Sigmoid colon (tissue), 7 donors: ENCODE measurements at places on chromosomes 3 and 15. TPM values are rescaled to one million over a fixed set of nuclear protein-coding genes. Genes with fewer than 3 reads are reported as not detected.

The SMAD6 gene
- total RNA-seq = 4.8 TPM

The KBTBD12 gene
- total RNA-seq = 2.5 TPM

The MCF2L2 gene
- 5.0 TPM for total RNA-seq

The GALNT15 gene
- total RNA-seq = 92.0 TPM

The CLDN18 gene
- not detected for total RNA-seq

The CYP1A2 gene
- not detected for total RNA-seq

The PLA2G4D gene
- total RNA-seq = not detected

The CLSTN2 gene
- 2.7 TPM for total RNA-seq

The CHRNB4 gene
- total RNA-seq = 1.4 TPM

The TLR9 gene
- total RNA-seq = 0.54 TPM

The ASB14 gene
- total RNA-seq = not detected

The CSTA gene
- total RNA-seq = 3.6 TPM

The POLR2H gene
- total RNA-seq = 92.5 TPM

The MINAR1 gene
- 0.14 TPM for total RNA-seq

GRCh38 chr15:22947101-22948000 lies 32.8 kb downstream of the CYFIP1 start:
- H3K27ac ChIP-seq = peak overlapping the region; percentile 73
- peaks cover 59% of the 10 kb centered on the region for H3K4me1 ChIP-seq
- H3K27me3 ChIP-seq = no peaks in the 10 kb centered on the region
- peak; percentile 55 for DNase-seq
- no peak overlapping the region for H3K4me3 ChIP-seq

GRCh38 chr3:27200721-27201489 lies 168.3 kb downstream of the NEK10 start:
- H3K36me3 ChIP-seq = no peaks in the 10 kb centered on the region
- no peak overlapping the region for H3K27ac ChIP-seq
- no peak for DNase-seq

DNA sequence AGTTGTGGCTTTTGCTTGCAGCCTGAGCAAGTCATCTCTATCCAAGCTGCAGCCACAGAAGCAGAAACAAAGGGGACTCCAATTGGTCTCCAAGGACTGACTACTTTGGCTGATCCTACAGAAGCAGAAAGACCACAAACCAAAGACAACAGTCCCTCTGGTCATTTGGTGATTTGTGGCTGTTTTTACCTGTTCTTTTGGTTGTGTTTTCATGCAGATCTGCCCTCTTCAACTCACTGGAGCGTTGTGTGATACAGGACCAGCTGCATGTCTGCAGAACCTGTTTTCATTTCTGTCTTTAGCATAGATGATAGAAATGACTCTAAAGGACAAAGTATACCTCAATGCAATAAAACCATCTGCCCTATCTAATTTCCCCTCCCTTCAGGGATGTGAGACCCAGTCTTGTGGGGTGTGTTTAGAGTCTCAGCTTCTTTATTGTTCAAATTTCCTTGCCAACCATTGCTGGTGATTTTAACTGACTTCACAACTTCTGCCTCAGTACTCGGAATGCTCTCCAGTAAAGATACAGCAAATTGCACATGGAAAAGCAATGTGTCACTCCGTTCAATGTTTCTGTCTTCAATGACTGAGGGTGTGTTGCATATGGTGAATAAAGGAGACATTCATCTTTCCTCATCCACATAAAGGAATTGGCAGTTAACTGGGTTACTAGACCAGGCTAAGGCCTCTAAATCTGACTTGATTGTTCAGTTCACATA lies 48.9 kb upstream of the SLC7A14 start:
- no peak for DNase-seq
- no peak overlapping the region for H3K27ac ChIP-seq
- no peaks in the 10 kb centered on the region for H3K36me3 ChIP-seq
- no peak overlapping the region for H3K4me3 ChIP-seq

- peak; percentile 77 for DNase-seq
- H3K4me1 ChIP-seq = no peaks in the 10 kb centered on the region
Measured at GRCh38 chr3:125043599-125044151, 12.1 kb downstream of the HEG1 start.

- no peaks in the 10 kb centered on the region for H3K4me1 ChIP-seq
- no peak overlapping the region for H3K4me3 ChIP-seq
- H3K27me3 ChIP-seq = no peaks in the 10 kb centered on the region
- no peak overlapping the region for H3K27ac ChIP-seq
Measured at GRCh38 chr3:86973440-86973839, 17.5 kb downstream of the VGLL3 start.

- no peaks in the 10 kb centered on the region for H3K4me1 ChIP-seq
Measured at GRCh38 chr3:178532476-178532875, 3.8 kb upstream of the KCNMB2 start.

GRCh38 chr3:23741036-23741706 lies 64.6 kb upstream of the UBE2E1 start:
- H3K27me3 ChIP-seq = no peaks in the 10 kb centered on the region
- DNase-seq = no peak
- no peaks in the 10 kb centered on the region for H3K4me1 ChIP-seq
- no peak overlapping the region for H3K4me3 ChIP-seq

GRCh38 chr3:106485217-106485616 lies 616.4 kb upstream of the CBLB start:
- no peak overlapping the region for H3K4me3 ChIP-seq
- H3K27me3 ChIP-seq = no peaks in the 10 kb centered on the region
- no peak overlapping the region for H3K27ac ChIP-seq
- DNase-seq = no peak
- peaks cover 17% of the 10 kb centered on the region for H3K4me1 ChIP-seq

DNA sequence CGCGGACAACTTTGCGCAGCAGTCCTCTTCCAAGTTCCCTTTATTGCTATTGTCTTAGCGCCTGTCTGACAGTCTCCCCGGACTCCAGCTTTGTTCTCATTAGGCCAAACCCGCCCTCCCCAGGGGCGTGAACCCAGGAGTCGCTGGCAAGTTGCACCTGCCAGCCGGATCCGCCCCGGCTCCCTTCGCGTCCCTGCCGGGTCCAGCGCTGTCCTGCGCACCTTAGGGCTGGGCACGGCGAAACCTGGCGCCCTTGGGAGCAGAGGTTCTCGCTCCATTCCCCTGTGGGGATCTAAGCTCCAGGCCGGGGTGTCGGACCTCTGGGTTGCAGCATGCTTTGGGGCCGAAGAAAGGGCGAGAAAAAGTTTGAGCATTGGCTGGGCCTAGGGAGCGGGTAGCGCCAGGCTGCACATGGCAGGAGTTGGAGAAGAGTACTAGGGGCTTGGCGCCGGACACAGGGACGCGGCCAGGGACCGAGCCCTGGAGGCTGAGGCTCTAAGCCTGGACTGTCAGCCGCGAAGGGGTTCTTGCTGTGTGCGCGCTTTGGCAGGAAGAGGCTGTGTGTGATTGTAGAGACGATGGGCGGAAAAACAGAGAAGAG lies 335.1 kb upstream of the THRB start:
- H3K36me3 ChIP-seq = no peaks in the 10 kb centered on the region
- H3K27me3 ChIP-seq = no peaks in the 10 kb centered on the region
- H3K27ac ChIP-seq = peak overlapping the region; percentile 66
- H3K4me1 ChIP-seq = peaks cover 21% of the 10 kb centered on the region
- DNase-seq = no peak
- H3K4me3 ChIP-seq = peak overlapping the region; percentile 60

- H3K27me3 ChIP-seq = no peaks in the 10 kb centered on the region
- H3K27ac ChIP-seq = peak overlapping the region; percentile 62
- DNase-seq = no peak
- no peaks in the 10 kb centered on the region for H3K4me1 ChIP-seq
- no peak overlapping the region for H3K4me3 ChIP-seq
Measured at GRCh38 chr3:113231391-113231790, 20.0 kb downstream of the BOC start.

DNA sequence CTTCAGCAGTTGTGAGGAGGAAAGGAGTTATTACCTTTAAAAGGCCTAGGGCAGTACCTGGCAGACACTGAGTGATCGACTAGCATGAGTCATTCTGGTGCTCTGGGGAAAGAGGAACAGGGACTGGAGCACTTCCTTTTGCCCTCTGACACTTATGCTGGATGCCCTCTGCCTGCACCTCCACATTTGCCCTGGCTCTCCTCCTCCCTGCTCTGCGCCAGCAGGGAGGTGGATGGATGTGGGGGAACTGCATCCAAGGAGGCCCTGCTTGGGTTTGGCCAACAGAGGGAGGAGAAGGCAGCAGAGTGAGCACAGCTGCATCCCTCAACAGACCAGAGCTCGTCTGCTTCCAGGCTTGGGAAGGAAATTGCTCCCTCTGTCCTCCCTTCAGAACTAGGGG lies 75.0 kb downstream of the SEMA5B start:
- no peak for DNase-seq
- no peak overlapping the region for H3K4me3 ChIP-seq
- H3K4me1 ChIP-seq = peaks cover 16% of the 10 kb centered on the region
- no peaks in the 10 kb centered on the region for H3K27me3 ChIP-seq

DNA sequence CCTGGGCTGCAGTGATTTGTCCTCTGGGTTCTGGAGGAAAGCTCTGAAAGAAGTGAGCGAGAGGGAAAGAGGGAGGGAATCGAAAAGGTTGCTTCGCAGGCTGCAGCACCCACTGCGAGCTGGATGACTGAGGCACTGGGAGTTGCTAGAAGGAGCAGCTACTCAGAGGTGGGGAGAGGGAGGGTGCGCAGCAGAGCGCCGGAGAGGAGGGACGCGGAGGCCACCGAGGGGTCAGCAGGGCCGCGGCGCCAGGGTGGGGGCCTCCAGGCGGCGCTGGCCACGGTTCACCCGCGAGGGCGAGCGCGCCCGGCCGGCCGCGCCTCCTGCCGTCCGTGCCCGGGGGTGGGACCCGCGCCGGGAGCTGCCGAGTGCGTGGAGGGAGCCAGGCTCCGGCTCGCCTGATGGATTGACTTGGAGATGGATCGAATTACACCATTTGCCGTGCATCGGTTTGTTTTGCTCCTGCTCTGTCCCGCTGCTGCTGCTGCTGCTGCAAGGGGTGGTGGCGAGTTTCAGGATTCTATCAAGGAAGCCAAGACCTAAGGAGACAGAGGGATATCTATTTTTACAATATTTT lies at the start of gene SEMA6D:
SEMA6D (plus strand) TSS at position 470 of the 577 bp plus-strand sequence. CDS start 42,294 bp downstream, outside the sequence.
- DNase-seq = peak; percentile 77
- H3K27ac ChIP-seq = peak within 1 kb of the TSS; percentile 87
- peak within 1 kb of the TSS; percentile 77 for H3K4me3 ChIP-seq

DNA sequence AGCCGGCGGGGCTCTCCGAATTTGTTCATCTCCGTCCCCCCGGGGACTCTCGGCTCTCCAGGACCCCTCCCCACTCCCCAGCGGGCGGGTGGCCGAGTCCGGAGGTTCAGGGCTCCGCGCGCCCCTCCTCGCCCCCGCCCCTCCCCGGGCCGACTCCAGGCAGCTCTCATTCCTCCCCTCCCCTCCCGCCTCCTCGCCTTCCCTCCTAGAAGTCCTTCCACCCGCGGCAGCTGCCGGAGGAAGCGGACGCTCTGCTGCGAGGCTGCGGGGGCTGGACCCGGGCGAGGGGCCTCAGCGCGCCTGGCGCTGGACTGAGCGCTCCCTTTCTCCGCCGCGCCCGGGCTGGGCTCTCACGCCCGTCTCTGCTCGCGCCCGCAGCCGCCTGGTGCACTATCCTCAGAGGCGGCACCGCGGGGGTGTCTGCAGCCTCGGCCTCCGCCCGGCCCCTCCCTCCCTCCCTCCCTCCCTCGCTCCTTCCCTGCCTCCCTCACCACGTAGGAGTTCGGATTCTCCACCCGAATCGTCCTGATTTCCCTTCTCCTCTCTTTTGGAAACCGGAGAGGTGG lies at the start of gene ROBO2:
ROBO2 (plus strand) TSS at position 494 of the 566 bp plus-strand sequence. CDS start 687 bp downstream, outside the sequence.
- DNase-seq = peak; percentile 69
- no peaks in the 10 kb centered on the region for H3K36me3 ChIP-seq
- no peaks in the 10 kb centered on the region for H3K27me3 ChIP-seq
- H3K4me3 ChIP-seq = peak within 1 kb of the TSS; percentile 52
- H3K27ac ChIP-seq = peak within 1 kb of the TSS; percentile 31

GRCh38 chr15:64502551-64502950 lies 42.2 kb downstream of the ZNF609 start:
- peaks cover 68% of the 10 kb centered on the region for H3K4me1 ChIP-seq
- H3K36me3 ChIP-seq = no peaks in the 10 kb centered on the region
- no peaks in the 10 kb centered on the region for H3K27me3 ChIP-seq
- no peak for DNase-seq
- H3K27ac ChIP-seq = peak overlapping the region; percentile 73
- no peak overlapping the region for H3K4me3 ChIP-seq

GRCh38 chr3:135248213-135248612 lies 453.2 kb downstream of the EPHB1 start:
- H3K36me3 ChIP-seq = peaks cover 14% of the 10 kb centered on the region
- DNase-seq = no peak
- no peak overlapping the region for H3K27ac ChIP-seq
- no peaks in the 10 kb centered on the region for H3K4me1 ChIP-seq

DNA sequence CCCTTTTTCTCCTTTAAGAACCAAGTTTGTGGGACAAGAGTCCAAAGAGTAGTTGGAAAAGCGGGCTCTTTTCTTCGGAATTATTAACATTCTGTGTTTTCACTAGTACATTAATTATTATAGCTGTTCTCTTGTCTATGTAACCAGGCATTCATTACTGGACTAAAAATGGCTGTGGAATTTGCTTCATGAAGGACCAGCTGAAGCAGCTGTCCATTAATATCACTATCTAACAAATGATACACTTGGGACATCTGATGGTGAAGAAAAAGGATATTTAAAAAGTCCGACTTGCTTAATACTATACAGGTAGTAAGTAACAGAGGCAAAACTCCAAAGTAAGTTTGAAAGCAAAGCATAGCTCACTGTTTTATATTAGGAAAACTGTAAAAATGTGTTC lies 728.9 kb upstream of the DPPA4 start:
- no peaks in the 10 kb centered on the region for H3K36me3 ChIP-seq
- H3K27ac ChIP-seq = no peak overlapping the region
- no peak overlapping the region for H3K4me3 ChIP-seq
- DNase-seq = no peak
- H3K27me3 ChIP-seq = no peaks in the 10 kb centered on the region
- no peaks in the 10 kb centered on the region for H3K4me1 ChIP-seq

GRCh38 chr15:77830051-77830468 lies 197.3 kb upstream of the LINGO1 start:
- no peaks in the 10 kb centered on the region for H3K27me3 ChIP-seq
- H3K4me1 ChIP-seq = no peaks in the 10 kb centered on the region
- H3K36me3 ChIP-seq = no peaks in the 10 kb centered on the region
- H3K4me3 ChIP-seq = no peak overlapping the region
- H3K27ac ChIP-seq = no peak overlapping the region

DNA sequence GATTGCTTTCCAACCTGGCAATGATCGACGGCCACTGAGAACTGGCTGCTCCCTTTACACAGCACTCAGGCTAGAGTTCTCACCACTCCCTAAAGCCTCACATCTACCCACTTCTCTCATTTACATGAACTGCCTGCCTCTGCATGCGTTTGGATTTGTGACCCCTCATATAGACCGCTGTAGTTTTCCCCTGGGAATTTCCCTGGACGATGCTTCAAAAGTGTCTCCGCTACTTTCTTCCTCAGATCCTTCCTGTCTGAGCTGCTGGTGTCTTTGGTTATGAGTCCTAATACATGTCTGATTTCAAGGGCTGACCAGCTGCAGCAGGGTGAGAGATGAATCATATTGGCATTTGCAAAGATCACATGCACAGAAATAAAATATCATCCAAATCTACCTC lies 116.7 kb upstream of the ETV5 start:
- no peak overlapping the region for H3K4me3 ChIP-seq
- DNase-seq = no peak
- no peaks in the 10 kb centered on the region for H3K27me3 ChIP-seq
- no peak overlapping the region for H3K27ac ChIP-seq
- H3K36me3 ChIP-seq = no peaks in the 10 kb centered on the region

- H3K4me1 ChIP-seq = no peaks in the 10 kb centered on the region
- DNase-seq = no peak
- H3K27ac ChIP-seq = no peak overlapping the region
- H3K36me3 ChIP-seq = no peaks in the 10 kb centered on the region
Measured at GRCh38 chr15:58438956-58439355, 7.2 kb downstream of the LIPC start.

GRCh38 chr3:46209746-46210470 lies 1.8 kb upstream of the CCR1 start:
- no peak for DNase-seq
- H3K4me3 ChIP-seq = no peak overlapping the region
- H3K36me3 ChIP-seq = no peaks in the 10 kb centered on the region
- no peaks in the 10 kb centered on the region for H3K4me1 ChIP-seq
- H3K27me3 ChIP-seq = no peaks in the 10 kb centered on the region
